ENCODE measurements at places on chromosomes 3 and 15.

- DNase-seq: no peak
Measured at GRCh38 chr3:141360888-141361598, 7.3 kb upstream of the ZBTB38 start.

GRCh38 chr3:23877329-23877980 lies 39.3 kb downstream of the NKIRAS1 start:
- no peak for DNase-seq

DNA sequence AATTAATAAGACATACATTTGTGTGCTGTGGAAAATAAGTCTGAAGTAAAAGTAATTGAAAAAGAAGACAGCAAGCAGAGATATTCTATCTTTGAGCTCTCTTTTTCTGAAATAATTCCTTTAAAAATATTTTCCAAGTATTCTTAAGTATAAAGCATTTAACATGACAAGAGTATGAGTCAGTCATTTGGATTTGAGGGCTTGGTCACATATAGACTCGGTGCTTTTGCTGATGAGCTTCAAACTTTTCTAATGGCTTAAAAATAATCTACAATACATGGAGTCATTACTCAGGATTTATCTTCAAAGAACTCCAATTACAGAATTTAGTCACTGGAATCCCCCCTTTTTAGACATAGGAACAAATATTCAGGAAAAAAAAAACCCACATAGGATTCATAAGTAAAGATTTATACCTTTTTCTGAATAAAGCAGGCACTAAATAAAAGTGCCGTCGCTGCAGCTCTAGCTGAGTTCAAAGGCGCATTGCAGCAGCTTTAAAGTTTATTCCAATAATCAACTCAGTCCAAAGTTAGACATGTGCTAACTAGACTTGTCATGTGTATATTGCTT lies 147.5 kb downstream of the CTNNB1 start:
- no peak for DNase-seq

DNA sequence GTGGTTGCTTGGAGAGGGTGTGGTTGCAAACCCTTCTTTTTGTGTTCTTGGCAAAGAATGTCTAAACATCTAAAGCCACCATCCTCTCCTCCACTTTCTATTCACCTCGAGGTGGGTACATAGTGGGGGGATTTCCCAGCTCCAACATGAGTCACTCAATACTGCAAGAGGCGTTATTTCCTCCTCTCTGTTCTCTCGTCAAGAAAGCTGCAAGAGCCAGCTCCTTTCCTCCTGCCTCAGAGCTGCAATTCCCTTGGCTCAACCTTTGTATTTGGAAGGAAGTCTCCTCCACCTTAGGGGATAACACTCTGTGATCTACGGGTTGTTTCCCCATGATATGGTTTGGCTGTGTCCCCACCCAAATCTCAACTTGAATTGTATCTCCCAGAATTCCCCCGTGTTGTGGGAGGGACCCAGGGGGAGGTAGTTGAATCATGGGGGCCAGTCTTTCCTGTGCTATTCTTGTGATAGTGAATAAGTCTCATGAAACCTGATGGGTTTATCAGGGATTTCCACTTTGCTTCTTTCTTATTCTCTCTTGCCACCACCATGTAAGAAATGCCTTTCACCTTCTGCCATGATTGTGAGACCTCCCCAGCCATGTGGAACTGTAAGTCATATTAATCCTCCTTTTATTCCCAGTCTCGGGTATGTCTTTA lies 138.4 kb downstream of the PLCL2 start:
- DNase-seq: peak; percentile 59

GRCh38 chr3:141840737-141841544 lies 35.5 kb upstream of the ATP1B3 start:
- DNase-seq: no peak

GRCh38 chr3:22928216-22929110 lies 274.7 kb upstream of the UBE2E2 start:
- DNase-seq: no peak

DNA sequence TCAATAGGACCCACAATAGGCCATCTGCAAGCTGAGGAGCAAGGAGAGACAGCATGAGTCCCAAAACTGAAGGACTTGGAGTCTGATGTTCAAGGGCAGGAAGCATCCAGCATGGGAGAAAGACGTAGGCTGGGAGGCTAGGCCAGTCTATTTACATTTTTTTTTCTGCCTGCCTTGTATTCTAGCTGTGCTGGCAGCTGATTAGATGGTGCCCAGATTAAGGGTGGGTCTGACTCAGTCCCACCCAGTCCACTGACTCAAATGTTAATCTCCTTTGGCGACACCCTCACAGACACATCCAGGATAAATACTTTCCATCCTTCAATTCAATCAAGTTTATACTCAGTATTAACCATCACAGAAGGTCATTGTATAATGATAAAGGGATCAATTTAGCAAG lies 15.9 kb upstream of the PIAS1 start:
- no peak for DNase-seq

DNA sequence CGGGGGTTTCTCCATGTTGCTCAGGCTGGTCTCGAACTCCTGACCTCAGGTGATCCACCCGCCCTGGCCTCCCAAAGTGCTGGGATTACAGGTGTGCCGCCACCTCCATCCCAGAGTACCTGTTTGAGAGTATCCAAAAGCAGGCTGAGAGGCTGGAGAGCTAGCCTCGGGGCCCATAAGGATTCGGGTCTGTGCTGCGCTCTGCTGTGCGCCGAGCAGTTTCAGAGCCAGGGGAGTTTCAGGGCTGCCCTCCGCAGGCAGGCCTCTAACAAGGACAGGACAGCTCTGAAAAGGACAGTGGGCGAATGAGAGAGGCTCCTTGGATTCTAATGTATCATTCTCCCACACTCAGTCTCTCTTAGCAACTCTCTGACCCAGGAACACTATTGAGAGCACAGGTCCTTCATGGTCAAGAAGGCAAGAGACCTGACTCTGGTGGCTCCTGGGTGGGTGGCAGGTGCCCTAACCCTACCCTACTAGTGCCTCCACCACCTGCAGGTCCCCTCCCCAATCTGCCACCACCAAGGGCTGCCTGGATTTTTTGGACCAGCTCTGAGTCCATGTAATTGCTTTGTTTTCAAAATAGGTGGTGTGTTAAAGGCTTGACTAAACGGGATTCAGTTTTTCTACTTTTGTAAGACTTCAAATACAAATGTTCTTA lies 27.8 kb downstream of the MAGEF1 start:
- DNase-seq: no peak

GRCh38 chr15:80563372-80563997 lies 131.6 kb upstream of the ABHD17C start:
- no peak for DNase-seq

DNA sequence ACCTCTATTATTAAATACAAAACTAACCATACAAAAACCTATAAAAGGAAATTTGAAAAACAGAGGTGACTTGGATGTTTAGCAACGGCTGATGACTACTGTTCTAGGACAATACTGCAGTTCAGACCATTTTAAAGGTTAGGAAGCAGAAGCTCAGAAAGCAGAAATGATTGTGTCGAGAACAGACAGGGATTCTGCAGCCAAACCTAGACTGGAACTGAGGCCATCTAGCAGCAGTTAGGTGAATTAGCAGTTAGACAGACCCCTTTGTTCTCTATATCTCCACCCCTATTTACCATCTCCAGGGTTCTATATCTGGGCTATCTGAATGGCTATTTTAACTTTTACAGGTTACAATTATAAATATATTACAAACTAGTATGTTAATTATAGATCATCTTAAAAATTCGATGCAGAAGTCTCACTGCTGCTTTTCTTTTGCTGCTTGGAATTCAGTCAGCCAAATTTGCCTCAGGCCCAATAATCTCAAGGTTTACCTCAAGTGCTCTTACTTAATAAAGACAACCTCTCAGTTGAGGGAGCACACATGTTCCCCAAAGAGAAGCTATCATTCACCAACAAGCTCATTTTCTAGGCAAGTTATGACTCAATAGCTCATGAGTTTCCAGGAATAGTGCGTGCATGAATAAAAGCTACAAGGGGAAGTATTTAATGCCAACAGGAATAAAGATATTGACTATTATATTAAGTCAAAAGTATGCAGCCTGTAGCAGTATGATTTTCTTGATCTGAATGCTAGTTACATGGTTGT lies 9.3 kb upstream of the IL1RAP start:
- no peak for DNase-seq

DNA sequence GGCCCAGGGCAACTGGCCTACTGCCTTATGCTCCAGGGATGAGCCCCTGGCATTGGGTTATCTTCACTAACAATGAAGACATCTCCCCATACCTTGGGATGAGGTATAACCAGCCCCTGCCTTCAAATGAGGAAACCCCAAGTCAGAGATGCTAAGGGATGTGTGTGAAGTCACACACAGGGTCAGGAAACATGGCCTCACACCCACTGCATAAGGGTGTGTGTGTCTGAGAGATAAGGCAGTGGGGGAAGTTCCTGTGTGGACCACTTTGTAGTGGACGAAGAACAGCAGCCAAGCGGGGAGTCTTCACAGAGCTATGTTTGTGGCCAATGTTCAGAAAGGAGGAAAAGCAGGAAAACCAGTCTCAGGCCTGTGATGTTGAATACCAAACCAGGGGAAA lies 10.5 kb downstream of the ELP6 start:
- no peak for DNase-seq

GRCh38 chr15:59594493-59594942 lies 17.1 kb upstream of the GCNT3 start:
- DNase-seq: no peak

DNA sequence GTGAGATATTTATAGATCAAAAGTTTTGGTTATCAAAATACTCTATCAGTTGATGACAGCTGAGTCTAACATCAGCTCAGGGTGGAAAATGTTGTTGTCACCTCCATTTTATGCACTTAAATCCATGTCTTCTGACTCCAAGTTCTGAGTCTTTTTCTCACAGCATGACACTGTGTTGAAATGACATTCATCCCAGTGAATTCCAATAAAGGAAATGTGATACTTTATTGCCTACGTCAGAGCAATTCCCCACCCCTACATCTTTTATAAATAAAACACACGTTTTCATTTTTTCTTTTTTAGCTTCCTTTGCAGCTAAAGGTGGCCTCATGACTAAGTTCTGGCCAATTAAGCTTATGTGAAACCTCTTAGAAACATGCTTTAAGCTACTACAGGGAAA lies 10.7 kb downstream of the DRD3 start:
- no peak for DNase-seq

- no peak for DNase-seq
Measured at GRCh38 chr15:57037548-57037947, 119.1 kb downstream of the TCF12 start.

All from activated naive CD4-positive, alpha-beta T cell treated with anti-CD3 and anti-CD28 coated beads, Interleukin-2, amount 50 U/mL, for 16 hours (primary cell).